Muscle of leg (tissue), 16 donors: ENCODE measurements at places on chromosomes 2 and 18. TPM values are rescaled to one million over a fixed set of nuclear protein-coding genes. Genes with fewer than 3 reads are reported as not detected.
A peak's percentile ranks its signal among the peaks of the same experiment; 100 is the strongest.

- no peaks in the 10 kb centered on the region for H3K27me3 ChIP-seq
- no peaks in the 10 kb centered on the region for H3K36me3 ChIP-seq
- H3K4me1 ChIP-seq: no peaks in the 10 kb centered on the region
- no peak overlapping the region for H3K4me3 ChIP-seq
- no peak for DNase-seq
Measured at GRCh38 chr18:51739044-51739666, 541.7 kb upstream of the MEX3C start.

DNA sequence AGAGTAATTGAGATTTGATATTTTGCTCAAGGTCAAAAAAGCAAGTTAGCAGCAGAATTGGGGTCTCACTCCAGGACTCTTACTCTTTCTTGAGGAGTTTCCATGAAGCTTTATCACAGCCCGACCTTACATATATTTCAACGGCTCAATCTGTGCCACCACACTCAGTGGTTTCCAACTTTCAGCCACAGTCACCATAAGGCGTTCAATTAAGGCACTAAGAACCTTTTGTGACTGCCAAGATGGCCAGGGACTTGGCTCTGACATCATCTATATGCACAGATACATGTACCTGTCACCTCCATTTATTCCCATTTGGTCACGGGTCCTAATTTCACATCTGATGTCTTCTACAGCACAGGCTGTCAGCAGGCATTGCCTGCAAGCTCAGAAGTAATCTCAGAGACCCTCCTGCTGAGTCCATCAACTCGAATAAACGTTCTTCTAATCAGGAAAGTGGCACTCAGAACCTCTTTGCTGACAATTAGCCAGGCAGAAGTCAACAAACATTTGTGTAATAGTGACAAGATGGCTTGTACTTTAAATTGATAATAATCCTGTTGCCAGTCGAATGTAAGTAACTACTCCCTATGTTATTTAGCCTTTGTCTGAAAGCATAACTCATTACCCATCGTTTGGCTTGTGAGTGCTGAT, 16.1 kb downstream of the DYTN start:
- no peak overlapping the region for H3K27ac ChIP-seq
- no peaks in the 10 kb centered on the region for H3K27me3 ChIP-seq
- no peak for DNase-seq
- H3K4me1 ChIP-seq: no peaks in the 10 kb centered on the region
- no peaks in the 10 kb centered on the region for H3K36me3 ChIP-seq
- H3K4me3 ChIP-seq: no peak overlapping the region

GRCh38 chr18:55672574-55673361, 84.8 kb upstream of the TCF4 start:
- no peaks in the 10 kb centered on the region for H3K27me3 ChIP-seq
- H3K4me1 ChIP-seq: no peaks in the 10 kb centered on the region
- H3K4me3 ChIP-seq: no peak overlapping the region

DNA sequence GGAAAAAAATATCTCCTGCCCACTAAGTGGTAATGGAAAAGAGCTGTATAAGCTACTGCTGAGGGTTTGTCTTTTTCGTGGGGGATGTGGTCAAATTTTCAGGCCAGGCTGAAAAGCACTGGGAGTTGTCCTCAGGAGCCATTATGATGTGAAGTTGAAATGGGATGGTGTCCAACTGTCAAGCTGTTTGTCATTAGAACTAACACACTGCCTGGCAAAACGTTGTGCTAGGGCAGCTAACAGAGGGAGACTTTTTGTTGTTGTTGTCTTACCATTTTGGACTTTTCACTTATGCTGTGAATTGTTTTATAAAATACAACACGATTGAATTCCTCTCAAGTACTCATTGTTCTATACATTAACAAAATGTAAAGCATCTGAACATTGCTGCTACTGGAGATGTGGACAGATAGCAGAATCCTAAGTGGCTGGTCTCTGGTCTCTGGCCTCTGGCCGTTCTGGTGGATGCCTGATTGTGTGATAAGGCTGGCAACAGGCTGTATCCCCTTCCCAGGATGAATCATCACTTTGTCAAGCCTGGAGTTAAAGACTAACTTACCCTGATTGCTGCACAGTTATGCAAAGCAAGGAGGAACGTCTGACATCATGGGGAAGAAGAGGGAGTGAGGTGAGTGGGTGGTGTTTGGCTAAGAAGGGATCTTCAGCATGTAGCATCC, 2.3 kb downstream of the MYO1B start:
- DNase-seq: peak; percentile 73
- H3K27me3 ChIP-seq: no peaks in the 10 kb centered on the region
- H3K4me3 ChIP-seq: peak overlapping the region; percentile 93
- H3K36me3 ChIP-seq: no peaks in the 10 kb centered on the region
- peak overlapping the region; percentile 94 for H3K27ac ChIP-seq
- H3K4me1 ChIP-seq: peaks cover 41% of the 10 kb centered on the region

- H3K4me3 ChIP-seq: no peak overlapping the region
- no peak for DNase-seq
- H3K27me3 ChIP-seq: no peaks in the 10 kb centered on the region
- H3K36me3 ChIP-seq: no peaks in the 10 kb centered on the region
Measured at GRCh38 chr2:41896186-41896846, 151.5 kb upstream of the PKDCC start.

GAD1 gene
- 0.35 TPM for total RNA-seq

TXNDC2 gene
- total RNA-seq: 0.04 TPM

DNA sequence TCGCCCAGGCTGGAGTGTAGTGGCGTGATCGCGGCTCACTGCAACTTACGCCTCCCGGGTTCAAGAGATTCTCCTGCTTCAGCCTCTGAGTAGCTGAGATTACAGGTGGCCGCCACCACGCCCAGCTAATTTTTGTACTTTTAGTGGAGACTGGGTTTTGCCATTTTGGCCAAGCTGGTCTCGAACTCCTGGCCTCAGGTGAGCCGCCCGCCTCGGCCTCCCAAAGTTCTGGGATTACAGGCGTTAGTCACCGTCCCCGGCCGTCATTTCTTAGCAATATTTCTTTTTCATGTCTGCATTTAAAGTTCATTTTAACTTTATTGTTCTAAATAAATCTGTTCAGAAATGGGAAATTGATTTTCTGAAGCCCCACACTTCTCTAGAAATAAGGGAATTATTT, 597.3 kb upstream of the DDX18 start:
- no peak overlapping the region for H3K27ac ChIP-seq
- no peaks in the 10 kb centered on the region for H3K4me1 ChIP-seq
- no peak for DNase-seq
- no peaks in the 10 kb centered on the region for H3K27me3 ChIP-seq
- H3K36me3 ChIP-seq: no peaks in the 10 kb centered on the region
- H3K4me3 ChIP-seq: no peak overlapping the region

- no peak within 1 kb of the TSS for H3K27ac ChIP-seq
- H3K36me3 ChIP-seq: no peaks in the 10 kb centered on the region
- H3K4me1 ChIP-seq: no peaks in the 10 kb centered on the region
- DNase-seq: no peak
Measured at GRCh38 chr18:63476668-63477067, at the start of gene SERPINB5. Gene SERPINB5 (plus strand): TSS chr18:63476958. CDS start chr18:63484429, 7,471 bp downstream.

DNA sequence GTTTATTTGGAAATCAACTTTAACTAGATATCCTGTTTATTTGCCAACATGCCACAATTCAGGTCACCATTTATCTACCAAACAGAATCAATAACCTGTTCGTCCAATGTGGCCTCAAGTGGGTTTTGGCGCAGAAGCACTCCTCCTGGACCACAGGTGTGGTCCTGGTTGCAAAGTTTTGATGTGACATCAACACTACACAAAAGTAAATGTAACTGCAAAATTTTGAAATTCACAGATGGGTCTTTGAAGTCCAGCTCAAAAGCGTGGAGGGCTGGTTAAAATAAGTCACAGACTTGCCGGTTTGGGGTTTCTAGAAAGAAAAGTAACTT, 474 bp upstream of the GCA start:
- no peak overlapping the region for H3K27ac ChIP-seq
- no peaks in the 10 kb centered on the region for H3K36me3 ChIP-seq
- no peak for DNase-seq
- H3K4me1 ChIP-seq: peaks cover 5% of the 10 kb centered on the region

GRCh38 chr18:56910967-56911366, 235.9 kb upstream of the BOD1L2 start:
- H3K27ac ChIP-seq: no peak overlapping the region
- no peaks in the 10 kb centered on the region for H3K27me3 ChIP-seq
- H3K36me3 ChIP-seq: no peaks in the 10 kb centered on the region
- no peaks in the 10 kb centered on the region for H3K4me1 ChIP-seq
- H3K4me3 ChIP-seq: no peak overlapping the region

SLC9A4 gene
- 0.04 TPM for total RNA-seq

DNA sequence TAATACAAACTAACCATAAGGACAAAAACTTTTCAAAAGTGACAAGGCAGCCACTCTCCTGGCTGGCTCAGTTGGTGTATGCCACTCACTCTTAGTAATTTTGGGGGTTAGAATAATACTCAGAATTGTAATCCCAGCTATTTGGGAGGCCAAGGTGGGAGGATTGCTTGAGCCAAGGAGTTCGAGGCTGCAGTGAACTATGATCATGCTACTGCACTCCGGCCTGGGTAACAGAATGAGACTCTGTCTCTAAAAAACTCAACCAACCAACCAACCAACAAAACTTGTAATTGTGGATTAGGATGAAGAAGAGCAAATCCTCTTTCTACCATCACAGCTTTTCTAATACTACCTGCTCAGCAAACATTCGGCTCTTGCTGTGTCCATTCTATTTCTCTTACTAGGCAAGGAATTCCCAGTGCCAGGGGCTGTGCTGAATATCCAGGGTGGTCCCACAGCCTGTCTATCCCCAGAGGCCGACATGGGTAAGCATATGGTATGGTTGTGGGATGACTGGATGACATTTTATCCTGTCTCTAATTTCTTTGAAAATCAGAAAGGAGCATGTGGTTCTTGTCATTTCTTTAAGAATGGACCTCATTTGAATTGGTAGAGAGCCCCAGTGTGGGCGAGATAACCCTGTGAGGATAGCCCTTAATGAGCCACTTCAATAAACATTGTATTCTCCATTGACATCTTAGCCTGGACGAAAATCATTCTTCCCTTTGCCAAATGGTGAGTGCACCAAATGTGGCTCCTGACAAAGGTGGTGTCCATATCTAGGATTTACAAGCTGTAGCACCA, 220.1 kb downstream of the MYCN start:
- H3K27ac ChIP-seq: no peak overlapping the region
- no peaks in the 10 kb centered on the region for H3K27me3 ChIP-seq
- H3K4me3 ChIP-seq: no peak overlapping the region
- H3K4me1 ChIP-seq: no peaks in the 10 kb centered on the region
- H3K36me3 ChIP-seq: no peaks in the 10 kb centered on the region

DNA sequence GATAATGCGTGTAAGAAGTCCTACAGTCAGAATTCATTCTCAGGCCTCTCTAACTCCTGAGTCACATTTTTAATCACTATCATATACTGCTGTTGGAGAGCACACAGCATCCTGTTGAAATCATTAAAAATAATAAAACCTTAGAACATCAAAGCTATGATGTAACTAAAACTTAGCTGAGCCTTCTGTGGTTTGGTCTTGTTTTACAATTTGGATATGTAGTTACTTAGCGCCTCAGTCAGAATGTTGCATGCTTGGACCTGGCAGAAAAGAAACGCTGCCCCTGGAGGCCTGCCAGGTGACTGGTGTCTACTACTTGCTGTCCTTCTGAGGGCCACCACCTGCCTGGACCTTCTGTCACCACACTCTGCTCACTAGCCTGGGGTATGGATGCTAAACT, 261.1 kb upstream of the RASGRP3 start:
- peaks cover 2% of the 10 kb centered on the region for H3K4me1 ChIP-seq
- no peaks in the 10 kb centered on the region for H3K27me3 ChIP-seq
- DNase-seq: peak; percentile 28
- H3K36me3 ChIP-seq: no peaks in the 10 kb centered on the region

GRCh38 chr2:174985614-174986013, 19.6 kb downstream of the CHN1 start:
- no peaks in the 10 kb centered on the region for H3K4me1 ChIP-seq
- H3K27me3 ChIP-seq: no peaks in the 10 kb centered on the region
- no peak overlapping the region for H3K4me3 ChIP-seq
- H3K27ac ChIP-seq: no peak overlapping the region

MROH2A gene
- total RNA-seq: not detected

DNA sequence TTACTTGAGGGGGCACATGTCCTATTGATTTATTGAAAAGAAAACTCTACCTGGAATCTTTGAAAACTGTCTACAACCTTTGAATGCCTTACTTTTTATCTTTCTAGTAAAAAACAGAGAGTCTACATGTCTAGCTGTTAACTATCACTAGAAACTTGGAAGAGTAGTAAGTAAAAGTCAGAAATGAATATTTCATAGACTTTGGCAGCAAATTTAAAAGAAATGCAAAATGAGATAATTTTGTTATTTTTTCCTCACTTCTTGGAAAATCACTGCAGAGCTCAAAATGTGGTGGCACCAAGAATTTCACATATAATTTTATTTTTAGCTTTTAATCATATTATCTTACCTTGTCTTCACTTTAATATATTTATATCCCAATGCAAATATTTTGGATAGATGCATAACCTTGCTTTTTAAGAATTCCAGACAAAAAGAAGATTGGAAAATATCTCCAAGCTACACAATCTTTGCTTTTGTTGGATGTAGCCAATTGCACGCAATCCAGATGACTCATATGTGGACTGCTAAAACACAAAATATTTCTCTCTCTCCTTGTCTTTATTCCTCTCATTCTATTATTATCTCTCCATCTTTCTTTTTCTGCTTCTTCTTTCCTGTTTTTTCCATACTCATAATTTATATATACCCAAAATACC, 92.2 kb upstream of the DSEL start:
- peak; percentile 92 for DNase-seq
- H3K4me3 ChIP-seq: no peak overlapping the region
- no peaks in the 10 kb centered on the region for H3K36me3 ChIP-seq
- no peaks in the 10 kb centered on the region for H3K4me1 ChIP-seq

DNA sequence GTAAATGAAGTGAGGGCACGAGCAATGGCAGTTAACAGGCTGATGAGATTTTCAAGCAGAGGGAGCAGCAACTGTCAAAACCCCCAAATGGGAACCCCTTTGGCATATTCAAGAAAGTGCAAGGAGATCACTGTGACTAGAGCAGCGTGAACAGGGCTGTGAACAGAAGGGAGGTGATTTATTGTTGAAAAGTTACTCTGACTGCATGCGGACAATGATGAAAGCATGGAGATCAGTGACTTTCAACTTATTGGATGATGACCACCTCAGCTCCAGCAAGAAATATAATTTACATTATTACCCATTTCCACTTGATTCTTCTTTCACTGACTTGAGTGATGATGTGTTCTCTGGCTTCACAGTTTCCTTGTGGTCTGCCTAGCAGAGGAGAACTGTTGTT, 187.8 kb upstream of the BOD1L2 start:
- no peak overlapping the region for H3K27ac ChIP-seq
- H3K27me3 ChIP-seq: no peaks in the 10 kb centered on the region
- no peak for DNase-seq
- no peaks in the 10 kb centered on the region for H3K4me1 ChIP-seq

GRCh38 chr2:56444339-56444738, 260.5 kb downstream of the CCDC85A start:
- peak overlapping the region; percentile 18 for H3K27ac ChIP-seq
- peaks cover 7% of the 10 kb centered on the region for H3K4me1 ChIP-seq
- DNase-seq: peak; percentile 65
- H3K36me3 ChIP-seq: no peaks in the 10 kb centered on the region
- no peak overlapping the region for H3K4me3 ChIP-seq
